Fibroblast of lung (primary cell): ENCODE measurements at places on chromosomes 11 and 22. TPM values are rescaled to one million over a fixed set of nuclear protein-coding genes. Genes with fewer than 3 reads are reported as not detected.

GRCh38 chr11:65213322-65214211 is 31.8 kb downstream of the CAPN1 start:
- peak; percentile 11 for DNase-seq

The TNNI2 gene
- not detected in 2 replicates for total RNA-seq

The TMEM191C gene
- 0.51 and 2.6 TPM in 2 replicates for total RNA-seq

GRCh38 chr11:66684635-66685034 is 6.9 kb upstream of the RBM4B start:
- DNase-seq: no peak

DNA sequence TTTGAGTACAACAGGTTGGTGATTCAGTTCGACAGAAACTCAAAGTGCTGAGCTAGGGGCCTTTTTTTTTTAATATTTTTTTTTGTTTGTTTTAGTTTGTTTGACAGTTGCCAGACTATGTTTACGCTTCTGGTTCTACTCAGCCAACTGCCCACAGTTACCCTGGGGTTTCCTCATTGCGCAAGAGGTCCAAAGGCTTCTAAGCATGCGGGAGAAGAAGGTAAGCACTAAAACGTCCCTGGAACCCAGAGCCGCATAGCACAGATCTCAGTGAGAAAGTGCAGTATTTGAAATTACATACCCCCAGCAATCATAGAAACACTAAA is 649 bp downstream of the PRRG4 start:
- DNase-seq: no peak

GRCh38 chr11:61120099-61120705 is 17.9 kb downstream of the CD5 start:
- no peak for DNase-seq

GRCh38 chr11:68049509-68050370 is 10.9 kb downstream of the TCIRG1 start:
- DNase-seq: no peak

DNA sequence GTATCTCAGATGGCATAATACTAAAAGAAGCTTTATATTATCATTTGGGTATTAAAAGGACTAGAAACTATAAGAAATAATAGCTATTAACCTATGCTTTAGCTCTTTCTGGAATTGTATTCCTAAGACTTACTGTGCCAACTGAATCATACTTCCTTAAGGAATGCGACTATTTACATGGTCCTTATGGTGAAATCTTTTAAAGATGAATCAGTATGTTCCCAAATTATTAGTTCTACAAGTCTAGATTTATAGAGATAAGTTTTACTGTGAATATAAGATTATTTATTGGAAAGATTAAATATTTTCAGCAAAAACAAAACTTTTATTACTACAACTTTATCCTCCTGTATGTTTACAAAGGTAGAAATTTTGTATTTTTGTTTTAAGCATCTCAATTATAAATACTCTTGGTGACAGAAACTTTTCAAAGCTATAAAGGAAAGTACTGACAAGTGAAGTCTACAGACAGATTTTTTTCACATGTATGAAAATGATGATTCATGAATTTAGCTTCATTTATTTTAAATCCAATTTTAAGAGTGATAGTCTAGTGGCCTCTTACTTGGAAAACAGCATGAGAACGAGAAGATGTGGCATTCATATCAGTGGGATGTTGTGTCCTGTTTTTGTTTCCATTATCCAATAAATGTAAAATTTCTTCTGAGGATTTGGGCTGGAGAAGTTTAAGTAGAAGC is 17.8 kb downstream of the KIF18A start:
- peak; percentile 82 for DNase-seq

- DNase-seq: no peak
Observed at GRCh38 chr11:6646576-6646917, 9.1 kb downstream of the DCHS1 start.

GRCh38 chr22:33873666-33874065 is 46.6 kb downstream of the LARGE1 start:
- no peak for DNase-seq

- DNase-seq: no peak
Observed at GRCh38 chr11:101803651-101804050, 111.2 kb upstream of the CEP126 start.

GRCh38 chr11:72116019-72116755 is 3.7 kb upstream of the ANAPC15 start:
- DNase-seq: no peak

DNA sequence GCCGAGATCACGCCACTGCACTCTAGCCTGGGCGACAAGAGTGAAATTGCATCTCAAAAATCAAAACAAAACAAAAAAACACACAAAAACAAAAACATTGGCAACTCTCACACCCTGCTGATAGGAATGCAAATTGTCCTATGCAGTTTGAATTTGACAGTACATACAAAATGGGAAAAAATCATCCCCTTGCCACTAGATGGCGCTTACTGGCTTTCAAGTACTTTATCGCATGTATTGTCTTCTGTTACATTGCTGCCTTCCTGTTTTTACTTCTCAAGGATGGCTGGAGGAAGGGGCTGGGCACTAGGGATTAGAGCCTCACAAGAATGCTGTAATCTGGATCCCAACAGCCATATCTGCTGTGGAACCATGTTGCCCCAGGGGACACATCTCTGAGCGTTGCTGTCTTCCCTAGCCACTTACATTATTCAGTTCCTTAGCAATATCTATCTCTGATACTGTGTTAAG is 59.4 kb upstream of the A4GALT start:
- peak; percentile 91 for DNase-seq

DNA sequence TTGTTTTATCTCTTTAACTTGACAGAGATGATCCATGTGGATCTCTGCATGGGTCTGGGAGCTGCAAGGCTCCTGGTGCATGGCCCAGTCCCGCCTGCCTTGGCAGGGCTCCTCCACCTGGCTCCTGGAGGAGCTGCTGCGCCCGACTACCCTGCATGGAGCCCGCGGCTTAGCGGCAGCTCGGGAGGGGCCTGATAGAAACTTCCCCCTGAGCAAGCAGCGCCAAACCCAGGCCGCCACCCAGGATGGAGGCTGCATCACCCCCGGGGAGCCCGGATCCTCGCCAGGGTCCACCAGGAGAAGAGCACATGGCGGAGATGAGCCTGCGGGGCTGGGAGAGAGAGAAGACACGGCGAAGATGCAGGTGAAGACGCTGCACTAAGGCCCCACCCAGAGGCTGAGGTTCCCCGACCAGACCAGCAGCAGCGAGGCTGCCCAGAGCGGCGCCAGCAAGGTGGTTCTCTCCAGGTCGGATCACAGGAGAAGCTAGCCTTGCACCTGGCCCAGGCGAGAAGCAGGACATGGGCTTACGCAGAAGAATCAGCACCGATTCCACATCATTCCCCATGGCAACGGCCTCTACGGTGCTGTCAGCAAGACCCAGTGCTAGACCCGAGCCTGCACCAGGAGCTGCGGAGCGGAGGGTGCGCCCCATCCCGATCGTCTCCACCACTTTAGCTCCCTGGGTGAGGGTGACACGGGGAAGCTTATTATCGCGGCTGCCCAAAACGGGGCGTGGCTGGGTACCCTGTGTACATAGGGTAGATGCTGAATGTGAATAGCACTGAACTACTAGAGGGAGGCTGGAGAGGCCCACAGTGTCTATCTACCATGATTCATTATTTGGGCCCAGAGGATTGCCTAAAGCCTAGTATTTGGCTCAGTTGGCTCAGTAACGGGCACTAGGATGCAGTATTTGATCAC is 41.3 kb upstream of the VPREB1 start:
- no peak for DNase-seq

DNA sequence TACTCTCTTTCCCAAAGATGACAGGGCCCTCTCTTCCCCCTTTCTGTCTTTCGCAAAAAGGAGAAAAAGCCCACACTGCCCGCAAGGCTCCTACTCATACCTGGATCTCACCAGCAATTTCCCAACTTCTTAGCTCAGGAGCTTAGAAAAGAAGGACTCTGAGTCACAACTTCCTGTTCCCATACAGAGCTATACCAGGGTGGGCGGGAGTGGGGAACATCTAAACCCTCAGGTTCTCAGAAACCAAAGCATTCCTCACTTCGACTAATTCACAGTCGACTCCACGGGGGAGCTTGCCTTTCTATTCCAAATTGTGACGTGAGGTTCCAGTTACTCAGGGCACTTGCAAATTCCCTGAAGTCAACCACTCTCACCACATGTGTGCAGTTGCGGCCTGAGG is 61.9 kb downstream of the MTNR1B start:
- no peak for DNase-seq

The FAT3 gene
- 5.9 and 16.2 TPM in 2 replicates for total RNA-seq

The NCF4 gene
- not detected in 2 replicates for total RNA-seq

GRCh38 chr11:35688023-35688422 is 25.4 kb downstream of the TRIM44 start:
- peak; percentile 36 for DNase-seq

DNA sequence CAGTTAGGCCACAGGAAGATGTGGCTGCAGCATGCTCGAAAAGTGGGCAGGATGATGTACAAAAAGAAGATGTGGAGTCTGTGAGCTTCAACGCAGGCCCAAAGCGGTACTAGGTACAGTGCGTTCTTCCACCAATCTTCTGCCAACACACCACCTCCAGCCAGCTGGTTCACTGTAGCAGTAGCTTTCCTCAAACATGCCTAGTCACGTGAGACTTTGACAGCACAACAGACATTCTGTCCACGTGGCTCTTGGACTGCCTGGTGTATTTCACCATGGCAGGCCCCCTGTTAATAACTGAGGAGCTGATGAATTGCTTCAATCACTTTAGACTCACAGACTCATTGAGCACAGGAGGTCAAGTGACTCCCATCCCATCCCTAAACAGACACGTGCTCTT is 14.1 kb downstream of the SYN3 start:
- DNase-seq: no peak

The SCT gene
- total RNA-seq: not detected in 2 replicates

DNA sequence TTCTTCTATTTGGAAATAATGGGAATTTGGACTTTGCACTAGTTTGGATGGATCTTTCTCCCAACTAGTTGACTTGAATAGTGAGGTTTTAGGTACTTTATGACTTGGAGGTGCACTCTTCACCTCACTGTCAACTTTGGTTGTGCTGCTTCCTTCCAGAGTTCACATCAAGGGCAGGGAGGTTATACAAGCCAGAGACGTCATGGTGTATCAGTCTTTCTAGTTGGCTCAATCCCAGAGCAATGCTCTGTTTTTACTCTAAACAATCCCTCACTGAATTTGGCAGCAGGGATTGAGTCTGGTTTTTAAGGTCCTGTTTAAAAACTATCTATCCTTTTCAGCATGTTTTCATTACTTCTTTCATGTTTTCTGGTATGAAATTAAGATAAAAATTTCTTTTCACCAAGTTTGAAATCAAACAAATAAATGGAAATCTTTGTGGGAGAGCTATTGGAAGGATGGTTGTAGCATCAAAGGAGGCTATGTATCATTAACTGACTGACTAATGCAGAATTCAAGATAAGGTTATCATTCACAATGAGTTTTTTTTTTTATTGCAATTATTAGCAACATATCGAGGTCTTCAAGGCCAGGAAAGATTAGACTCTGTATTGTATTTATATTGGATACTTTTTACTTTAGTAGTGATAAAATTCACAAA is 28.0 kb upstream of the ZBED5 start:
- DNase-seq: peak; percentile 52

GRCh38 chr11:79512706-79513469 is 72.1 kb upstream of the TENM4 start:
- DNase-seq: no peak

GRCh38 chr11:34366522-34366921 is 8.7 kb upstream of the ABTB2 start:
- DNase-seq: no peak

GRCh38 chr22:50674130-50674500 is 1.5 kb downstream of the SHANK3 start:
- no peak for DNase-seq

DNA sequence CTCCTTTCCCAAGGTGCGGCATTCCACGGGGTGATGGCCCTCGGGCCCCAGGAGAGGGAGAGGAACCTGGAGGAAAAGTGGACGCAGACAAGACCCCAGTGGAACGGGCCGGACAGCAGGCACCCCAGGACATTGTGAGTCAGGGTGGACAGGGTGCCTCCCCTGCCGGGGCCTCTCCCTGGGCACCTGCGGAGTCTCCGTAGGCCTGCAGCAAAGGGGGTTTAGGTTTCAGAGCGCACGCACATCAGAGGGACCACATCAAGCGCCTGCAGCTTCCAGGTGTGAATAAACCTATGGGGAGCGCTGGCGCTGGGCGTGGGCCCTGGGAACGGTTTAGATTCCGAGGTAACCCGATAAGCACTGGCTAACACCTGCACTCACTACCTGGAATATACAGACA is 22.7 kb upstream of the FGF19 start:
- DNase-seq: no peak

- DNase-seq: no peak
Observed at GRCh38 chr11:116173941-116174911, 598.6 kb downstream of the BUD13 start.

DNA sequence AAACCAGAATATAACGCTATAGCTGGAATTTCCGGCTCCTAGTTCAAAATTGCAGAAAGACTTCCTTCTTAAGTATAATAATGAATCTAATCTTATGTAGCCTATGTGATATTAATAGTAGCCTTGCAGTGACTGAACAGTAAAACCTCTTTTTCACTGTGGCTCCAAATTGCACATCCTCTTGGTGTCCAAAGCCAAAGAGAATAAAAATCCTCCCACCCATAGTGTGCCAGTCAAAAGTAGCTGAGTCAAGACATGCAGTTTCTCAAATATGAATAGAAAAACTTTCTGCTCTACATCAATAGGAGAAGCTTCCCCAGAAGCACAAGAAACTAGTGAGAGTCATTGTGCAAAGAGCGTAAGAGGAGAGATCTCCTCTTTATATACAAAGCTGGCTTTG is 76.0 kb upstream of the PICALM start:
- no peak for DNase-seq

- DNase-seq: no peak
Observed at GRCh38 chr11:129989149-129989813, 13.4 kb downstream of the PRDM10 start.

DNA sequence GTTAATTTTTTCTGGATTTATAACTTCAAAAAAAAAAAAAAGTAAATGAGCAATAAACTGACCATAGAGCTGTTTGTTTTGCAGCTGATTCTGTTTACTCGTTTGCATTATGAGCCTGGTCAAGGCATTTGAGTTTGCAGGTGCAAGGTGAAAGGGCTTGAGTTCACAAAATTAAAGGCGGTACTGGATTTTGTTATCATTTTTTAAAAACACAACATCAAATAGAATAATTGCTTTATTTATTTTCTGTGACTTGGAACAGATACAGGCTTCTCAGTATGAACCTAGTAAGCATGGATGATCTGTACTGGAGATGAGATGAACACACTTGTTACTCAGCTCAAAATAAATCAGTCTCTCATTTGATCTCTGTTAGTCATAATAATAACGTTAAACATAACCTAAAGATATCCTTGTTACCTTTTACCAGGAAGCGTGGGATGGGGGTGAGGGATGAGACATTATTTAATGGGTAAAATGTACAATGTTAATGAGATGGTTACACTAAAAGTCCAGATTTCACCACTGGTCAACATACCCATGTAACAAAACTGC is 137.8 kb downstream of the LUZP2 start:
- DNase-seq: no peak

The PATE2 gene
- 0.17 TPM in 1 of 2 replicates, not detected in the other for total RNA-seq

GRCh38 chr11:65065851-65066250 is 7.5 kb upstream of the NAALADL1 start:
- DNase-seq: no peak

The CCDC73 gene
- total RNA-seq: under 0.01 TPM in 2 replicates

The CD6 gene
- not detected in 2 replicates for total RNA-seq

The ROM1 gene
- 8.5 and 9.9 TPM in 2 replicates for total RNA-seq

GRCh38 chr11:62930666-62931065 is 9.5 kb upstream of the CHRM1 start:
- DNase-seq: no peak

The SERPING1 gene
- 17.2 and 20.0 TPM in 2 replicates for total RNA-seq

The AMBRA1 gene
- 16.4 and 23.3 TPM in 2 replicates for total RNA-seq

- no peak for DNase-seq
Observed at GRCh38 chr22:37223965-37224551, 11.8 kb upstream of the SSTR3 start.
